ENCODE measurements at places on chromosomes 2 and 18.

DNA sequence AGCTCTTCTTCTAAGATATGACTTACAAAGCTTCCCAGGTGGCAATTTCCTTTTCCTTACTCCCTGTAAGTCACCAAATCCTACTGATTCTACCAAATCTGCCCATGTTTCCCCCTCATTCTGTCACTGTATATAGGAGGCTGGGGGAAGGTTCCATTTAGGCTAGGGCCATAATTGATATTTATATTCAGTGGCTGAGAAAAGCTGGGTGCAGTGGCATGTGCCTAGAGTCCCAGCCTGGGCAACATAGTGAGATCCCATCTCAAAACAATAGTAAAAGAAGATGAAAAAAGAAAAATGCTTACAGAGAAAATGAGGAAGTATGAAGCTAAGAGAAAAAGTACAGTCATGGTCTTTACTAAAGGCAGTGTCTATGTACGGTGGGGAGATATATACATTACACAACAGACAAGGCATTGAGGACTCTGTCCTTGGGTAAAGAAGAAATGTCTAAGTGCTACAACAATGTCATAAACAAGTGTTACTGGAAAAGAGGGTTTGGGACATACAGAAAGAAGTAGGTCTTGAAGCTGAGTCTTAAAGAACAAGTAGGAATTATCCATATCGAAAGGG, 4.8 kb downstream of the CWC22 start:
- no peak for DNase-seq

- DNase-seq, result no peak
Measured at GRCh38 chr2:4356109-4356508, 652.7 kb downstream of the DCDC2C start.

DNA sequence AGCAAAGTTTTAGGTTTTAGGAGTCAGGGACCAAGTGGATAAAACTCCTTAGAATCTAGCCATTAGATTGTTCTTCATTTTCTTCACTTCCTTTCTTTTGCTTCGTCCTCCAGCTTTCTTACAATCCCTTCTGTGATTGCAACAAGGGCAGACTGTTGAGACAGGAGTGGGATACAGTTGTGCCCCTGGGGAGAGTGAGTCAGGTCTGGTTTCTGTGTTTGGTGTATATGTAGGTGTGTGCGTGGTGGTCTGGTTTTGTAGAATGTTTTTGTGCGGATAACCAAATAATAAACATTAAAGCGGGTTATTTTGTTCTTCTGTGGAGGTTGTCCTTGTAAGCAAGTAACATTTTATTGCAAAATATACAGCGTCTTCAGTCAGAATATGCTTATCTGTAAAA, 7.3 kb downstream of the INSIG2 start:
- peak; percentile 64 for DNase-seq

DNA sequence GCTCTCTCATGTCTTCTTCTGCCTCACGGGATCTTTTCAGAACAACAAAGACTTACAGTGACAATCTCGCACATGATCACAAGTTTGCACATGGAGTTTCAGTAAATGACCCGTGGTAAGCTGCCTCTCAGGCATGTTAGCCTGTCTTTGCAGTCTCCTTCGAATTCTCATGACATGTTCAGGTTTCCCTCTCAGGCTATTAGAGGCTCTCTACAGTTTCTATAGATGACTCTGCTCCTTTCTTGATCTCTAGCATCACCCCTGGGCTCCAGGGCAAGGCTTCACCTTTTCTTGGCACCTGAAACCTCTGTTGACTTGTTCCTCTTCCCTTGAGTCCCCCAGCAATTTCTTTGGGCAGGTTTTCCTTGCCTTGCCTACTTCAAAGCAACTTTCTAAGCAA, 23.0 kb downstream of the MPP4 start:
- DNase-seq, result no peak

DNA sequence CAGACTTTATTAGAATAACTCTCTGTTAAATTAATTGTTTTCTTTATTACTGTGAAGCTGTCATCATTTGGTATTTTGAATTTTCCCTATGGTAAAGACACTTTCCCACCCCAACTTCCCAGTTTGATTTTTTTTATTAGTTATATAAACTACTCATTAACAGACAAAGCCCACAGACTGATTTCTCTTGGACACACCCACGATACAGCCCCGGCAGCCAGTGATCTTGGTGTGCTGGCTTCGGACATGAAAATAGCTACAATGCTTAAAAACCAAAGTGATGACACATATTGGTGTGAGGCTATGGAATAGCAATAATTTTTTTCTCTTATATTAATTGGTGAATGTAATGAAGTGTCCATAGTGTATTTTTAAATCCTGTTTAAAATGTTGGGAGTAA, 225.4 kb upstream of the SIX3 start:
- no peak for DNase-seq

DNA sequence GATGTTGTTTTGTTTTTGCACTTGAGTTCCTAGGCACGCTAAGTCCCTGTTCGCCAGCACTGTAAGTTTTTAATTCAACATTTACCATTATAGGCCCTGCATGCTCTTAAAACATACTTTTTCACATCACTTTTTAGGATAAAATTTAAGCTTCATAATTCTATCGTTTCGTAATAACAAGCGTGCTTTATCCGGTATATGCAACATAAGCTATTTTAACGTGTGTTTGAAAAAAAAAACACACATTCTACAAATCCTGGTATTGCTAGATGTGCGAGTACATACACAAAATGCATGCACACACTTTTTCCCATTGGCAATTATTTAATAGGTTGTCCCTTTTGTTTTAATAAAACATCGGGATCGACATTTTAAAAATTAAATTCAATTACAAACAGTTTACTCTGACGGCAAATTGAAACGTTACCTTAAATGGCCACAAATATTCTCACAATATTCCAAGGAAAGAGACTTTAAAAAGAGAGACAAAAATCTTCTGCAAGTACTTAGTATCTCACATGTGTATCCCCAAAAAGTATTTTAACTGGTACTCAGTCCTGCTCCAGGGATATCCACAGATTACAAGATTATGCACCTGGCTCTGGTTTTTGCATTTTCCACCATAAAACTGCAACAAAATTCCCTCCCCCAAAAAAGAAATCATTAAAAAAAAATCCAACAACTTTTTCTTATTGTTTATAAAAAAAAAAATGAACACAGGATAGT, 1.0 kb upstream of the TCF4 start:
- no peak for DNase-seq

DNA sequence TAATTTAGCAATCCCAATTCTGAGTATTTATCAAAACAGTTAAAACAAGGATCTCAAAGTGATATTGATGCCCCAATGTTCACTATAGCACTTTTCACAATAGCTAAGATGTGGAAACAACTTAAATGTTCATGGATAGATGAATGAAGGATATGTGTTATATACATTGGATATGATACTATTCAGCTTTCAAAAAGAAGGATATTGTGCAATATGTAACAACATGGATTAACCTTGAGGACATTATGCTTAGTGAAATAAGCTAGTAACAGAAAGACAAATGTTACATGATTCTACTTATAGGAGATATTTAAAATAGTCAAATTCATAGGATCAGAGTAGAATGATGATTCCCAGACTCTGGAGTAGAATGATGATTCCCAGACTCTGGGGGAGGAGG, 78.0 kb downstream of the INSIG2 start:
- no peak for DNase-seq

DNA sequence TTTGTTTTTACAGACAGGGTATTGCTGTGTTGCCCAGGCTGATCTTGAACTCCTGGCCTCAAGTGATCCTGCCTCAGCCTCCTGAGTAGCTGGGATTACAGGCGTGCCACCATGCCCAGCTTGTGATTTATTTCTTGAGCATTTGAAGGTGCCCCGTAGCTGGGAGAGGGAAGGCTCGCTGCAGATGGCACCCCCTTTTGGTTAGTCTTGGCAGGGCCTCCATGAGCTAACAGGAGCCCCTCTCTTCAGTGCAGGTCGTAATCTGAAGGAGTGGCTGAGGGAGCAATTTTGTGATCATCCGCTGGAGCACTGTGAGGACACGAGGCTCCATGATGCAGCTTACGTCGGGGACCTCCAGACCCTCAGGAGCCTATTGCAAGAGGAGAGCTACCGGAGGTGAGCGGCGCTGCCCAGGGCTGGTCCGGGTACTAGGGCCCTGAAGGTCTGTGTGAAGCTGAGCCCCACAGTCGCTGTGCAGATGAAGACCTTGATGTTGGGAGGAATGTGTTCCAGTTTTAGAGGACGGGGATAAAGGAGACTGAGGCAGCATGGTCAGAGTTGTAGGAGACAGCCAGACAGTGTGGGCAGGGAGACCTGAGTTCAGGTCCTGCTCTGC, 6.7 kb downstream of the ASB1 start:
- no peak for DNase-seq

DNA sequence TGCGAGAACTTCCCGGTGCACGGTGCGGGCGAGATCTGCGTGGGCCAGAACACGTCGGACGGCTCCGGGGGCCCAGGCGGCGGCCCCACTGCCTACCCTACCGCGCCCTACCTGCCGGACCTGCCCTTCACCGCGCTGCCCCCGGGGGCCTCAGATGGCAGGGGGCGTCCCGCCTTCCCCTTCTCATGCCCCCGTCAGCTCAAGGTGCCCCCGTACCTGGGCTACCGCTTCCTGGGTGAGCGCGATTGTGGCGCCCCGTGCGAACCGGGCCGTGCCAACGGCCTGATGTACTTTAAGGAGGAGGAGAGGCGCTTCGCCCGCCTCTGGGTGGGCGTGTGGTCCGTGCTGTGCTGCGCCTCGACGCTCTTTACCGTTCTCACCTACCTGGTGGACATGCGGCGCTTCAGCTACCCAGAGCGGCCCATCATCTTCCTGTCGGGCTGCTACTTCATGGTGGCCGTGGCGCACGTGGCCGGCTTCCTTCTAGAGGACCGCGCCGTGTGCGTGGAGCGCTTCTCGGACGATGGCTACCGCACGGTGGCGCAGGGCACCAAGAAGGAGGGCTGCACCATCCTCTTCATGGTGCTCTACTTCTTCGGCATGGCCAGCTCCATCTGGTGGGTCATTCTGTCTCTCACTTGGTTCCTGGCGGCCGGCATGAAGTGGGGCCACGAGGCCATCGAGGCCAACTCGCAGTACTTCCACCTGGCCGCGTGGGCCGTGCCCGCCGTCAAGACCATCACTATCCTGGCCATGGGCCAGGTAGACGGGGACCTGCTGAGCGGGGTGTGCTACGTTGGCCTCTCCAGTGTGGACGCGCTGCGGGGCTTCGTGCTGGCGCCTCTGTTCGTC, 1.7 kb downstream of the FZD7 start:
- DNase-seq, result peak; percentile 68

DNA sequence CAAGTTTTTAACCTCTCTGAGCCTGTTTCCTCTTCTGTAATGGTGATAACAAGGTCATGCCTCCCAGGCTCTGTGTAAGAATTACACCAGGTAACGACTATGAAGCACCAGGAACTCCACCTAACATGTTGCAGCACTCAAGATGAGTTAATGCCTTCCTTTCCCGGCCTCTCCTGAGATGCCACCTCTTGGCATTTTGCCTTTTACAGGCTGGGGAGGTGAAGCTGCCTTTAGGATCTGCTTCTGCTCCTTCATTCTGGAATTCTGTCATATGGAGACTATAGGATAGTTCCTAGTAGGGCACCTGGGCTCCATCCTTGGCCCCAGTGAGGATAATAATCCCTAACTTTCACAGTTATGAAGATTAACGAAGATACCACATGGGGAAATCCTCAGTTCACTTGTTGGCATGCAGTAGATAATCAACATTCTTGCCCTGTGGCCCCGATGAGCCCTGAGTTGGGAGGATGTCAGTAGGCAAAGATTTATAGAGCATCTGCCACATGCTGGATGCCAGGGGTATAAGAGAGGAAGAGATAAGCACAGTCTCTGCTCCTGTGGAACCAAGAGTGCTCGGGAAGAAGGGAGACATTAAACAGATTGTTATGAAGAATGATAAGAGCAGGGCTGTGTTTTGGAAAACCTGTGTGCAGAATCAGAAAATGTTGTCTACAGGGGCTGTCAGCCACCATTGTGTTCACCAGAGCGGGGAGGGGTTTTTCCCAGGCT, 43.9 kb upstream of the KCNF1 start:
- DNase-seq, result no peak

DNA sequence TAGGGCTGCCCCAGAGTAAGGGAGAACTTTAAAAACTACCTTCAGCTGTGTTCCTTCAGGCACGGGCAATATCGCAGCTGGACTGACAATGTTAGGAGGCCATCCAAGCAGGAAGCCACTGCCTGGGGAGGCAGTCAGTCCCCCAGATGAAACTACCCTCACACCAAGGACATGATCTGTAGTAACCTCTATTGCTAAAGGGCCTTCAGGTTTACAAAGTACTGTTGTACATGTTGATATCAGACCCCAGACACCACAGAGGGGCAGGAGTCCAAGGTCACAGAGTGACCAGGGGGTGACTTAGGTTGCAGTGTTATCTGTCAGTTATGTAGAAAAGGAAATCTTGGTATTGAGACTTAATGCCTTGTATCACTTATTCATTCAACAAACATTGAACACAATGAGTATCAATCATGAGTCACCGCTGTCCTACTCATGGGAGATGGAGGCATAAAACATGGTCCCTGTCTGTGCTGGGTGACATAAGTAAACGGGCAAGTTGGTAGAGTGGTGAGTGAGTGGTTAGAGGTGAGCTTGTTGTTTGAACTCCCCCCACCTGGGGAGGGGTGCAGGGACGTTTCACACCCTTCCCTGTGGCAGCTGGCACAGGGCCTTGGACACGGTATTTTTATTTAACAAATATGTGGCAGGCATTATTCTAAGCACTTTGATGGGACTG, 7.1 kb downstream of the CABLES1 start:
- DNase-seq, result no peak

- DNase-seq, result peak; percentile 18
Measured at GRCh38 chr2:69436596-69436937, 668 bp downstream of the NFU1 start.

DNA sequence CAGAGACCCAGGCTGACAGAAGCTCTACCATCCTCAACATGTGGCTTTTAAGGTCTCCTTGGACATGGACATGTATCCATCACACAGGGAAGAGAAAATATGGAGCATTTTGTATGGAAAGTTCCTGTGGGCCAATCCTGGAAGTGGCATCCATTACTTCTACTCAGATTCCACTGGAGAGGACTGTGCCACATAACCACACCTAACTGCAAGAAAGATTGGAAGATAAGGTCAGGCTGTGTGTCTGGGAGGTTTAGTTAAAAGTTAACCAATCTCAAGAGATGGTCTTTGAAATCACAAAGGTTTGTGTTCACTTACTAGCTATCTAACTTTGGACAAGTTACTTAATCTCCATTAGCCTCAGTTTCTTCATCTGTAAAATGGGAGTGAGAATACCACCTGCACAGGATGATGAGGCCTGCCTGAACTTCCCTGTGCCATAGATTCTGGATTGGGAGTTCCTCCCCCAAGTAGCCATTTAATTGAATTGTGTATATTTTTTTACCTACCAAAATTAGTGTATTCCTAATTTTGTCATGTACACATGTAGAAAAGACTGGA, 3.9 kb upstream of the ABCB11 start:
- no peak for DNase-seq

Measured in cardiac fibroblast (primary cell).